Esophagus squamous epithelium (tissue), 5 donors: ENCODE measurements at places on chromosomes 2 and 18.

DNA sequence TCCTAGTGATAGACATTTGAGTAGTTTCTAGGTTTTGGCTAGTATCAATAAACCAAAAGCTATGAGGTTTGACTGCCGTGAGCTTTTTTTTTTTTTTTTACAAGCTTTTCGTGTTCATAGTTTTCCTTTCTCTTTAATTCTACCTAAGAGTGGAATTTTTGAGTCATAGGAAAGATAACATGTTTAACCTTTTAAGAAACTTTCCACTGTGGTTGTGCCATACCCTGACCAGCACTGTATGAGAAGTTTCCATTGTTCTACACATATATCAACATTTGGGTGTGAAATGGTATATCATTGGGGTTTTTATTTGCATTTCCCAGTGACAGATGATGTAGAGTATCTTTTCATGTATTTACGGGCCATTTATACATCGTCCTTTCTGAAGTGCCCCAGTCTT is 31.7 kb downstream of the UBE2F start:
- DNase-seq: no peak

DNA sequence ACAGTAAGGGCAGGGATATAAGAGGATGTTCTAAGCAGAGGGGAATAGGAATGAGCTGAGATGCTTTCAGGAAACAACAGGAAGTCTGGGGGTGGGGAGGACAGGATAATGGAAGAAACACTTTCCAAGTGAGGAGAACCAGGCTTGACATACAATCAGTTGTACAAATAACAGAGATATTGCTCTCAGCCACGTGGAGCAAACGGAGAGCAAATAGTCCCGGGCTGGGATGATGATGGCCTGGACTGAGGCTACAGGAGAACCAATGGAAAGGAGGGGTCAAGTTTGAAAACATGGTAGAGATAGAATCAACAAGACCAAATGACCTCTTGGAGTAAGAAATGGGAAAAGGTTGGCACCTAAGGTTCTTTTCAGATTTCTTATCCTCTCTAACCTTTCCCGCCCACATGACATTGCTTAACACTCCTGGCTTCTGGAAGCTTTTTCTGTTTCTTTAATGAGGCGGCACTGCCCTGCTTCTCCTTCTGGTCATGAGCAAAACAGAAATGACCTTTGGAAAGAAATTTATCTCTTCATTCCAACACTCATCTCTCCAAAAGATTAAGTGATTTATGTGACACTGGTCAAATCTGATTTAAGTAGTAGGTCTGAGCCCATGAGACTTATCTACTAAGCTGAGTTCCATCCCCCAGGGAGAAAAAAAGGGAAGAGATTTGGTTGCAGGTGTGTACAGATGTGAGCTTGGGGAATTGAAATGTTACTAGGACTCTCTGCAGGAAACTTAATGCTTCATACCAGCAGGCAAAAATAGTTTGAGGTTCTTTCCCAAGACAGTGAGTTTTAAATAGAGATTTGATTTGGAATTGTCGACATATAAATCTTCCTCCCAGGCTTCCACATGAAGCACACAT is 442.9 kb upstream of the HNRNPA3 start:
- no peak for DNase-seq

DNA sequence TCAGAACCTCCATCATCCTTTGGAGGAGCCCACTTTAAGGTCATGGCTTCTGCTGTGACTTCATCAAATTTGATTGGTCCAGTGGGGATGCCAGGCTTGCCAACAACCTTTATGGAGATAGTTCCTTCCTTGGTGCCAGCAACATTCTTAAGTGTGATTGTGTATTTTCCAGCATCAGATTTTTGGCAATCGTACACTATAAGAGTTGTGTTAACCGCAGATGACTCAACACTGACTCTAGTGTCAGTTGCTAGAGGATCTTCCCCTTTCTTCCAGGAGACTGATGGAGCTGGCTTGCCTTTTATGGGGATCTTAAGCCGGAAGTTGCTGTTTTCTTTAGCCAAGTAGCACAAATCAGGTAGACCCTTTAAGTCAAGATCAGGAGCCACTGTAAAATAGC is 98.7 kb downstream of the PLEKHA3 start:
- DNase-seq: no peak

DNA sequence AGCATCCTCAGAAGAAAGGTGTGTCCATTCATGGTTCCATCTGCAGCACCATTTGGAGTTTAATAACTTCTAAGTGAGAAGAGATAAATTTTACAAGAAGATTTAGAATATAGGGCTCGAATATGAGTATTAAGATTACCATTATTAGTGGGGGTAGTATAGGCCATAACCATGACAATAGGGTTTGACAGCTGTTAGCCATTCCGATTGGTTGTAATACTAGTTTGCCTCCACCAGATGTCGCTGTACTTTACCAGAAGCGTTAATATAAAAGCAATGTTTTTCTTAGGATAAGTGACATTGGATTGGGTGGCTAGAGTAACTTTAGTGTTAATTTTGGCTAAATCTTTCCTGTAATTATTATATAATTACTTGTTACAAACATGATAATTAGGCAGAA is 107.5 kb upstream of the SRD5A2 start:
- DNase-seq: no peak

DNA sequence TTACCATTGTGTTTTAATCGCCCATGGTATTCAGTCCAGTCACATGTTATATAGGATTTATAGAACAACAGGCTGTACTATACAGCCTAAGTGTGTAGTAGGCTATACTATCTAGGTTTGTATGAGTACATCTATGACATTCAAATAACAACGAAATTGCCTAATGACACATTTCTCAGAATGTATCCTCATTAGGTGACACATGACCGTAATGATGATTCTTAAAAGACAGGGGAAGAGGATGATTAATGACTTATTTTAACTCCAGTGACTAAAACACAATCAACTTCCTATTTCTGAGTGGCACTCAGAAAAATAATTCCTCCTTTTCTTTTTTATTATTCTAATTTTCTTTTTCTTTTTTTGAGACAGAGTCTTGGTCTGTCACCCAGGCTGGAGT is 63.0 kb upstream of the ACSL3 start:
- no peak for DNase-seq

- DNase-seq: no peak
Measured at GRCh38 chr2:136070913-136071312, 47.0 kb downstream of the CXCR4 start.

GRCh38 chr2:206480161-206480560 is 36.8 kb downstream of the ADAM23 start:
- no peak for DNase-seq

DNA sequence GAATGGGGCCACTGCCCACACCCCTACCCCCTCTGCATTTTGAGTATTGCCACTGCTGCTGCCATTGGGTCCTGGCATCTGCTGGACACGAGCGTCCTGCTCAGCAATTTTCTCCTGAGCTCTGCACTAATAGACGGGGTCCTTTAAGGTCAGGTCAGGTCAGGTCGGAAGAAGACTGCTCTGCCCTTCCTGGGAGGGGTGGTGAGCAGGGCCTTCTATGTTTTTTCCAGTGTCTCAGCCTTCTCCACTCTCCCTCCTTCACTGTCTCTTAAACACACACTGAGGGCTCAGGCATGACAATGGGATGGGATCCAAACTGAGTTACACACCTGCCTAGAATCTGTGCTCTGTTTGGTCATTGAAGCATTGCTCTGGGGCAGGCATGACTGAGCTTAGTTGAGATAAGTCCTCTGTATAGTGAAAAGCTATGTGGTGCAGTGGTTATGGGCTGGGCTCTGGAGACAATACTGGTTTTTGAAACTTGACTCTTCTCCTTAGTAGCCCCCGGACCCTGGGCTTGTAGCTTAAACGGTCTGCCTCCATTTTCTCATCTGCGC is 10.6 kb downstream of the MYO1B start:
- no peak for DNase-seq

GRCh38 chr2:144274131-144274530 is 245.8 kb downstream of the ZEB2 start:
- no peak for DNase-seq

- no peak for DNase-seq
Measured at GRCh38 chr2:238423561-238424312, 3.0 kb upstream of the ASB1 start.

DNA sequence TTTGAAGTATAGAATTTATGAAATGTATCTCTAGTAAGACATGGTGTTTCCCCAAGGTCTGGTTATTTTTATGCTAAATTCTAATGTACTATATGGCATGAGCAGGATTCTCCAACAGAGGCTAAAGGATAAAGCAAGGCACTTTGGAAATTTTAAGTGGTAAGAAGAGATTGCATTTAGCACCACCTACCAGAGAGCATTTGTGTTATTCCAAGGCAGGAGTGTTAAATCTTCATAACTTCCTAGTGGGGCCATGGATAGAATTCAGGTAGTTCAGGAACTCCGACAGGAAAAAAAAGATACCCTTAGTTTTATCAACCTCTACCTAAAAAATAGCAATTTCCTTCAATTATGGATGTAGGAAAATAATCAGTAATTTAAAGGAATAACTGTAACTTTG is 497.4 kb upstream of the CRIM1 start:
- DNase-seq: no peak

DNA sequence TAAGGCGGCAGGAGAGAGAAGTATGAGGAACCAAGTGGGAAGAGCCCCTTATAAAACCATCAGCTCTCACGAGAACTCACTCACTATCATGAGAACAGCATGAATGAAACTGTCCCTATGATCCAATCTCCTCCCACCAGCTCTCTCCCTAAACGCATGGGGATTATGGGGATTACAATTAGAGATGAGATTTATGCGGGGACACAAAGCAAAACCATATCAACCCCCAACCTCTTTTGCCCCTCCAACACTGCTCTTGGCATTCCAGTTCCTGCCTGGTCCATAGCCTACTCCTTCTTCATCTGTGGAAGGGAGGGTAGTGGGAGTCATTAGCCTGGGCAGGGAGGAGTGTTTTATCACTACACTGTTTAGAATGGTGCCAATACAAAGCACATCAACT is 1.4 kb upstream of the EHD3 start:
- no peak for DNase-seq

- DNase-seq: no peak
Measured at GRCh38 chr2:176187899-176188773, at the start of gene HOXD1. HOXD1 (plus strand) TSS chr2:176188668; CDS start chr2:176188802, 134 bp downstream.

- DNase-seq: no peak
Measured at GRCh38 chr18:13159579-13159978, 59.0 kb upstream of the LDLRAD4 start.

DNA sequence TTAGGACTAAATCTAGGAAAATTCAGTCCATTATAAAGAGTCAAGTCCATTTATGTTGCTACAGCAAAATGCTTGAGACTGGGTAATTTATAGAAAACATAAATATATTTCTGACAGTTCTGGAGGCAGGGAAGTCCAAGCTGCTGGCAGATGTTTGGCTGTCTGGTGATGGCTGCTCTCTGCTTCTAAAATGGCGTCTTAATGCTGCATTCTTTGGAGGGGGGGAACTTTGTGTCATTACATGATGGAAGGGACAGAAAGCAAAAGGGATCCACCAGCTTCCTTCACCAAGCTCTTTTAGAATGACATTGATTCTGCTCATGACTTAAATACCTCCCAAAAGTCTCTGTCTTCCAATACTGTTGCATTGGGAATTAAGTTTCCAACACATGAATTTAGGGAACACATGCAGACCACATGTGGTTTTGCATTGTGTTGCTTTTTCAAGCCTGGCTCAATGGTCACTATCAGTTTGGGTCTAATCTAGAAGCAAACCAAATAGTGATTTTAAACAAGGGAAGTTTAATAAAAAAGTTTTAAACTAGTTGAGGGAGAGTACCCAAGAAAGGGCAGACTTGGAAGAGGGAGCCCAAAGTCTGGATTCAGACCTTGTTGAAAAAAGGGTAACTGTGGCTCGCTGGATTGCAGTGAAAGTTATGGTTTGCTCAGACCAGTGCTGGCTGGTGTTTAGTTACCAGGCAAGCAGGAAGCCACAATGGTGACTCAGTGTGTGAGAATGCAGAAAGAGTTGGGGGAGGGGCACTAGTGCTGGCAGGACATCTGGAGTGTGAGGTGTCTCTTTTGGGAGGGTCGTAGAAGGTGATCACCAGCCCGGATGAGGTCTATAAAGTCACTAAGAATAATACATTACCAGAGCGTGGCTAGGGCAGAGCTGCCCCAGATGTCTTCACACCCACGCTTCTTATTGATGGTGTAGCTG is 30.8 kb downstream of the C18orf54 start:
- DNase-seq: no peak
